ENCODE measurements at places on chromosomes 2 and 18.

DNA sequence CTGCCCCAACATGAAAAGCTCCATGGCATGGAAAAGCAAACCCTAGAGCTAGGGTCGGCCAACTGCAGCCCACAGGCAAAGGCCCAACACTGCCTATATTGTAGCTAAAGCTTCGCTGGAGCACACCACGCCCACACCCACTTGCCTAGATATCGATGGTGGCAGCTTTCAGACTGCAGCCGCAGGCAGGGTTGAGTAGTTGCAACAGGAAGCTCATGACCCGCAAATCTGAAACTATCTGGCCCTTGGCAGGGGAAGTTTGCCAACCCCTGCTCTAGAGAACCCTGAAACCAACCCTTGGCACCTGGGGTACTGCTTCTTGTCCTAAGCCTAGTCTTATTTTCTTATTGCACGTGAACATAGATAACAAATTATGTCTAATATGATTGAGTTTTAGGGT lies 250.0 kb downstream of the SOX11 start:
- DNase-seq, result no peak

DNA sequence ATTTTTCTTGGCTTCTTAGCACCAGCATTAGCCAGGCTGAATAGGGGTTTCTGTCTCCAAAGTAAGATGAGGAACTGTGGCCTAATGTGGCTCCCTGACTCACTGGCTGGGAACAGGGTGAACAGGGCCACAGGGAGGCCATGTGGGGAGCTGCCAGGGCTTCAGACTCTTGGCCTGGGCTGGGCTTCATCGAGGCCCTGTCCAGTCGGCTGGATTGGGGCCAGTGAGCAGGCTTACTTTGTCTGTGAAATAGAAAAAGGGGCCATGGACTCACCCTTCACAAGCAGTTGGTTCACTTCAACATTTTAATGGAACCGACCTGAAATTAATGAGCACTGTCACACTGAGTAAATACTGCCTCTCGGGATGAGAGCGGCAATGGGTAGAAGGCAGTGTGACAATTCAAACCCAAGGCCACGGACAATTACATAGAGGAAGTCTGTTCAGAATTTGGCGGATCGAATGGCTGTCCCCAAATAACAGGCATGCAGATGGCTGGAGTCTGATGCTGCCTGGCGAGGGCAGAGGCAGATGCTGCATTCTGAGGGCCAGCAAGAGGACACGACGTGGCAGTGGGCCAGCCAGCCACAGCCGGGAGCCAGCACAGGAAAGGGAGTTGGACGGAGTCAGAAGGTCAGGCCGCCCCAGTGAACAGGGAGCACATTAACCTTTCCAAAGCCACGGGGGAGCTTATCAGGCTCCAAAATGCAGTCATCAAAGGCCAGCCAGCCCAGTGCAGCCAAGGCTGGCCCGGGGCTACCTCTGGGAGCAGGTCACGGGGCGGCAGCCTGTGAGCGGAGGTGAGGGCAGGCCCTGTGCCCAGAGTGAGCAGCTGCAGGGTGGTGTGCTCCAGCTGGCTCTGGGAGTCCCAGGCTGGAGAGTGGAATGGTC lies 146.6 kb upstream of the REV1 start:
- DNase-seq, result peak; percentile 36

DNA sequence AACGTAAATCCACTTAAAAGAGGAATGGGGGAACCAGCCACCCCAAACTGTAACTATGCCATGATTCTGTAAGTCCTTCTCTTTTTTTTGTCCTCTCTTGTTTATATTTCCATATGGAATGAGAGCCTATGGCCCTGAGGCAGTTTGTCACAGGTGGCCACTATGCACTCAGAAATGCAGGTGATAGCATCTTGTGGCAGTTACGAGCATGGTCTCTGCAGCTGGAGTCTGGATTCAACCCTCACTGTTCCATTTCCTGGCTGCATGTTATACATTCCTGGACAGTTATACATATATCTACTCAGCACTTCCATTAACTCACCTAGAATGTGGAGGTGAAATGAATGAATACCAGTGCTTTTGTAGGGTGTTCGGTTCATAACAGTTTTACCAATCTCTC lies 291.5 kb upstream of the FANCL start:
- DNase-seq, result no peak

DNA sequence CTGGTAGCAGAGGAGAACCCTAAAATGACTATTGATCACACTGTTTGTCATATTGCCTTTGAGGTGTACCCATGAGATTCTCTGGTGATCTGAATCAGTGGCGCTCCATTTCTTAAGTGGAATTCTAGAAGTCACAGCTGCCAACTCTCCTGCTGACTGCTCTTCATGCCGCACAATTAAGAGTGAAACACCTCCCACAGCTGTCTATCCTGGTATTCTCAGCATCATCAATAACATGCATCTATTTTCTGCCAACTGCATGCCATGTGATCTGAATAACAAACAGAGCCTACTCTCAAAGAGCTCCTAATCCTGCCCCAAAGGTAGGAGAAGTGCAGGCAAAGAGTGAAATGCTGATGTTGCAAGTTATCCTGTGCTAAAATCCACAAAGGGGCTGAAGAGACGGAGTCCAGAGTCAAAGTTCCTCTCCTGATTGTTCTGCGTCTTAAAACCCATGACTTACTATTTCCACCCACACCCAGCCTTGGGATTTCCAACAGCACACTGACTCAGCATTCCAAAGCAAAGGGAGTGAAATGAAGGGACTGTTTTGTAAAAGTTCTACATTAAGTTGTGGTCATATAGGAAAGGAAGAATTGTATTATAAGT lies 13.7 kb upstream of the DAPL1 start:
- no peak for DNase-seq

DNA sequence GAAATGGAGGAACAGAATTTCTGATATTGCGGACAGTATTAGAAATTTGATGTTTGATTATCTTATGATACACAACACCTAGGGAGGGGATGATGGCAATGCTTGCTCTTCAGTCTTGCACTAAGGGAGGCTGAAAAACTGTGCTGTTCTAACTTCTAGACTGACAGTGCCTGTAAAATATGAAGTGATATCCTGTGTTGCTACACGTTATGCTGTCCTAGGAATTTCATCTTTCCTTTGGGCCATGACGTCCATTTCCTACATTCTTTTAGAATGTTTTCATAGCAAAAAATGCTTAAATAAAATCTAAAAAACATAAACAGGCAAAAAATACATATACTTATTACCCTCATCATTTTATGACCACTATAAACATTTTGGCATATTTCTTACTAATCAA lies 55.3 kb downstream of the OSBPL1A start:
- no peak for DNase-seq

DNA sequence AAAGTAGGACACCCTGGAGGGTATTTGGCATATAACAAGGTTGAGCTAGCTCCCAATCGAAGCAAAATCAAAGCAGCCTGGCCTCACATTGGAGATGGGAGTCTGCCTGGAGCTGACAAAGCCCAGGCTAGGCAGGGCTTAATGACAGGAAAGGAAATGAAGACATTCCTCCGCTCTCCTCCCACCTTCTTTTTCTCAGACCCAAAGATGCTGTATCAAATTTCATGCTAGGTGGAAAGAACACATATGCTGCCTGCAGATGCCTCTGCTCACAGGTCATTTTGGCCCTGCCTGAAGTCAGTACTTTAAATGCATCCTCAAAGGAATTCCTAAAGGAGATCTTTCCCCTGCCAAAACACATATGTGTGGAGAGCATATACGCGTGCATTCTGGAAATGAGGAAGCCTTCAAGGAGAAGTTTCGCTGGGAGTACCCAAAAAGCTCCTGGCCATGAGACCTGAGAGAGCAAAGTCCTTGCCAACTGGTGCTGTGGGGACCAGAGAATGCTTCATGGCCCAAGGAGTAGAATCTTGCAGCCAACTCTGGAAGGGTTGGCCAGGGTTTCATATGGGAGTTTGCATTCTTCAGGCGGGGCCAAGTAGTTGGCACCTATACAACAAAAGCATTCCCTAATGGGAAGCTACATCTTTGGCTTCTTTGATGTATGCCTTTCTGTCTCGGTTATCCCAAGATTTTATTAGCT lies 88.0 kb downstream of the AQP4 start:
- DNase-seq, result no peak

GRCh38 chr2:139403948-139404347 lies 623.8 kb upstream of the NXPH2 start:
- no peak for DNase-seq

- DNase-seq, result no peak
These were observed 28.9 kb downstream of the PXDN start for GRCh38 chr2:1715184-1716013.

- no peak for DNase-seq
These were observed 116.0 kb downstream of the MAP3K20 start for GRCh38 chr2:173191601-173192000.

- no peak for DNase-seq
These were observed 29.0 kb upstream of the SERPINB2 start for GRCh38 chr18:63858456-63858855.

DNA sequence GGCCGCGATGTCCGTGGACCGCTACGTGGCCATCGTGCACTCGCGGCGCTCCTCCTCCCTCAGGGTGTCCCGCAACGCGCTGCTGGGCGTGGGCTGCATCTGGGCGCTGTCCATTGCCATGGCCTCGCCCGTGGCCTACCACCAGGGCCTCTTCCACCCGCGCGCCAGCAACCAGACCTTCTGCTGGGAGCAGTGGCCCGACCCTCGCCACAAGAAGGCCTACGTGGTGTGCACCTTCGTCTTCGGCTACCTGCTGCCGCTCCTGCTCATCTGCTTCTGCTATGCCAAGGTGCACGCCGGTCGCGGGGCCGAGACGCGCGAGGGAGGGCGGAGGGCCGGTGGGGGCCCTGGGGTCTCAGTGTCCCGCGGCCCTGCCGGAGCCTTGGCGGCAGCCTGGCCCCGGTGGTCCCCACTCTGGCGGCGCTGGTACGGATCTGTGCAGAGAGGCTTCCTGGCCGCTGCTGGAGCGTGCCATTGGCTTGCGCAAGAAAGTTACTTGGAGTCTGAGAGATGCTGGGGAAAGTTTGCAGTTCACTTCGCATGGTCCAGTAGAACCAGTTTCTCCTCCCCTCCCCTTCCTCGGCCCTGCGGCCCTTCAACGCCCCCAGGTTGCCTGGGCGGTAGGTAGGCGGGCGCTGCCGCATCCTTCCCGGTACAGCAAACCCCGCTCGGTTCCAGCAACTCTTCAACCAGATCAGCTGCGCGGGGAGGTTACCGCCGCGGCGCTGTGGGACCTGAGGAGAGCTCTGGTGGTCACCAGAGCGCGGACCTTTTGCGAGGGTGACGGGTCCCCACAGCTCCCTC lies 1.5 kb downstream of the GALR1 start:
- no peak for DNase-seq

DNA sequence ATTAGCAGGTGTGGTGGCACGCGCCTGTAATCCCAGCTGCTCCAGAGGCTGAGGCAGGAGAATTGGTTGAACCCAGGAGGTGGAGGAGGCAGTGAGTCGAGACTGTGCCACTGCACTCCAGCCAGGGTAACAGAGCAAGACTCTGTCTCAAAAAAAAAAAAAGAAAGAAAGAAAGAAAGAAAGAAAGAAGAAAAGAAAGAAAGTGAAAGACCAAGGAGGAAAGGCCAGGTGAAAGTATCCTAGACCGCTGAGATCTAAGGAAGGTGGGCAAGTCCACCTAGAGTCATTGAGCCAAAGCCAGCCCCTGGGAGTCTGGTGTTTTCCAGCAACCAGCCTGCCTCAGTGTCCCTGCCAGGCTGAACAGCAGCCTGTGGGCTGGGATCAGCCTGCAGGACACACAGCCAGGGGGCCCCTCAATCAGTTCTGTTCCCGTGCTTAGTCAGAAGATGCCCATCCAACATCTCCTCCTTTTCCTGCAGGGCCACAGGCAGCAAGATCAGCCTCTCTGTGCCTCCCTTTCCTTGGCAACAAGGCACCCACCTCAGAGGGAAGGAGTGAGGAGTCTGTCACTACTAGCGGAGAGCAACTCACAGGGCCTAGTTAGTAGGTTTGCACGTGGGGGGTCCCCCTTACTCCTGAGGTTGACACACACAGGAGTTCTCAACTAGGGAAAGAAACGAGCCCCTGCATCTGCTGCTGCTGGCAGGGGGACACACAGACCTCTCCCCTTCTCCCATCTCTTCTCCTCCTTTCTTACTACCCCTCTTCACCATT lies 64.1 kb downstream of the SMAD7 start:
- no peak for DNase-seq

DNA sequence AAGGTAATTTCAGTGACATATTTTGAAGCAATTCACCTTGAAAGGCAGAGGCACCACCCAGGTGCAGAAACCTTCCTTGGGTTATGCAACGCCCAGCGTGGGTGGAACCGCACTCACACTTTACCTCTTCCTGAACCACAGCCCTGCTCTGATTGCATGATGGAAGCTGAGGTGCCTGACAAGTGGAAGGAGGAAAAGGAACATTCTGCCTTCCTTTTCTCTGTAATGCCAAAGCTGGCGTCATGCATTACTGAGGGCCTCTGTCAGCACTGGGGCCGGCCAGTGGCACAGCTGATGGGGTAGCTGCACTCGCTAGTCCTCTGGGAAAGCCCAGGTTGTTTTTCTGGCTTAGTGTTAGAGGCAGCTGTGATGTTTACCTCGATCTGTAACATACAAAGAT lies 266.5 kb downstream of the NEDD4L start:
- peak; percentile 87 for DNase-seq
